Non-pigmented ciliary epithelial cell (primary cell): ENCODE measurements at places on chromosomes 3 and 15.

DNA sequence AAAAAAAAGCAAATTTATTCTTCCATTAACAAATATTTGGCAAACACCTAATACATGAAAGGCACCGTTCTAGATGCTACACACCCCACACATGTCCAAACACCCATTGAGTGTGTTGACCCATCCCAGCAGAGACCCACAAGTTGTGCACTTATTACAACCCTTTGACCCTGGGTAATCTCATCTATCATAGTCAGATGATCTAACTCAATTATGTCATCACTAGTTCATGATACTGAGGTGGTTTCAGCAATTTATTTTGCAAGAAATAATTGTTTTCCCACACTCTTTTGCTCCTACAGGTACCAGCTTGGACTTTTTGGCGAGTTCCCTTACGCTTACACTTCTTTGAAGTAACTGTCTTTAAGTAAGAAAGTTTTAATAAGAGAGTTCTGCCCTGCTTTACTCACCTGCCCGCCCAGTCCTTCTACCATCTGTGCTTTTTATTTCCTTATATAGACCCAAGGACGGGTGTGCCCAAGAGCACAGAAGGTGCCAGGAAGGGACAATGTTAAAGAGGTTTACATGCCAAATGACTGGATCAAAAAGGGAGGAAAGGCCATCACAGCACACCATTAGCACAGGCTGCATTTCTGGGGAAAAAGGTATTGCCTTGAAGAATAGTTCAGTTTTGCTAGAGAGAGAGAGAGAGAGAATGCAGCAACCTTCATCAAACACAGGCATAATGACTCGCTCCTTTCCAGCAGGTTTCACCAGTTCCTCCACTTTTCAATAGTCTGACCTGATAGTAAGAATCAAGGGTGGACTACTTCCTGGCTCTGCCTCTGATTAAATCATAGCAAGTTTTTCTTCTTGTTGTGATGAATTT lies 54.5 kb upstream of the ATP11B start:
- DNase-seq: no peak

GRCh38 chr15:41169086-41169485 lies 53.0 kb upstream of the INO80 start:
- no peak for DNase-seq

GRCh38 chr15:80485370-80486164 lies 81.4 kb downstream of the ARNT2 start:
- DNase-seq: no peak

DNA sequence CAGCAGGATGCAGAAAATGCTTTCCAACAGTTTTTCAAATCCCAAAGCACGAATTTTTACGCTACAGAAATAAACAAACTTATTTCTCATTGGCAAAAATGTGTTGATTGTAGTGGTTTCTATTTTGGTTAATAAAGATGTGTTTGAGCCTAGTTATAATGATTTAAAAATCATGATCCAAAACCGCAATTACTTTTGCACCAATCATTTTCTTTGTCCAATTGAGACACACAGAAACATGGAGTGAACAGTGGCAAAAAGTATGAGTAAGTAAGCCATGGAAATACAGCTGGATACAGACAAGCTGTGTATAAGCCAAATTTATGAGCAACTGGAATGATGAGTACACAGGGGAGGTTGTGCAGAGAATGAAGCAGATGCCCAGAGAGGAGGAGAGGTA lies 427.9 kb downstream of the NTRK3 start:
- no peak for DNase-seq

GRCh38 chr3:196740481-196741248 lies 1.0 kb downstream of the PAK2 start:
- no peak for DNase-seq

- DNase-seq: no peak
These were observed at the start of gene WNT7A for GRCh38 chr3:13879946-13880810. Gene WNT7A (minus strand): TSS chr3:13880071. CDS start chr3:13879816, 255 bp downstream.

- no peak for DNase-seq
These were observed 141.7 kb downstream of the TIGIT start for GRCh38 chr3:114435386-114436115.

DNA sequence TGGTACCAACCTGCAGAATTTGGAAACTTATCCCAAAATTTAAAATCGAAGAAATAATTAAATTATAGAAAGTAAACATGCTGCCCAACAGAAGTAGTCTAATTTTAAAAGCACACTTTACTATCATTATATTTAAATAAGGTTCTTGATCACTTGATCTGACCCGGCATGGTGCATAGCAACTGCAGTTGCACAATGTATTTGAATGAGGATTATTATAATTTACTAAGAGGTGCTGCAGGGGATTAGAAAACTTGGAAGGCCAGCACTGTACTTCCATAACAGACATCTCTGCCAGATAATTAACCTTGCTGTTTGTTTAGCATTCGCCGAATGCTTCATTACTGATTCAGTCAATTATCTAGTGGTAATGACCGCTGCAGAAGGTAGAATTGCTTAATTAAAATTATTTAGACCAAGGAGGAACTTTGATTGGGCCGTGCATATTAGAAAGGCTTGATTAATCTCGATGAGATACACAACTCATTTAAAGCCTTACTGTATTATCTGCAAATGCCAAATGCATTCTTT lies 971.6 kb downstream of the ZPLD1 start:
- DNase-seq: no peak

- DNase-seq: no peak
These were observed 14.6 kb upstream of the ARPP21 start for GRCh38 chr3:35624698-35625097.

DNA sequence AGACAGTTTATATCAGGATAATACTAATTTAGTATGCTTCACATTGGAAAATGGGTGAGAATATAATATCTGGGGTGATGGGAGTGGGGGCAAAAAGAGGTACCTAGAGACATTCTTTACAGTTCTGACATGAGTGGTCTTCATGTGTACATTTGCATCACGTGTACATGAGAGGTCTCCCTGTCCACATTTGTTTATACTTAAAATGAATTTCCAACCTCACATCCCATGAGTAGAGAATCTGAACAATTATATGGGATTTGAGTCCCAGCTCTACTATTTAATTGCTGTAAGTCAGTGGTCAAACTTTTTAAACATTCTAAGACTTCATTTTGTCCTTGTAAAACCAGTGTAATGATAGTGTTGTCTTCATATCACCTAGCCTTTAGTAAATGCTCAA lies 408.4 kb downstream of the NAALADL2 start:
- no peak for DNase-seq

DNA sequence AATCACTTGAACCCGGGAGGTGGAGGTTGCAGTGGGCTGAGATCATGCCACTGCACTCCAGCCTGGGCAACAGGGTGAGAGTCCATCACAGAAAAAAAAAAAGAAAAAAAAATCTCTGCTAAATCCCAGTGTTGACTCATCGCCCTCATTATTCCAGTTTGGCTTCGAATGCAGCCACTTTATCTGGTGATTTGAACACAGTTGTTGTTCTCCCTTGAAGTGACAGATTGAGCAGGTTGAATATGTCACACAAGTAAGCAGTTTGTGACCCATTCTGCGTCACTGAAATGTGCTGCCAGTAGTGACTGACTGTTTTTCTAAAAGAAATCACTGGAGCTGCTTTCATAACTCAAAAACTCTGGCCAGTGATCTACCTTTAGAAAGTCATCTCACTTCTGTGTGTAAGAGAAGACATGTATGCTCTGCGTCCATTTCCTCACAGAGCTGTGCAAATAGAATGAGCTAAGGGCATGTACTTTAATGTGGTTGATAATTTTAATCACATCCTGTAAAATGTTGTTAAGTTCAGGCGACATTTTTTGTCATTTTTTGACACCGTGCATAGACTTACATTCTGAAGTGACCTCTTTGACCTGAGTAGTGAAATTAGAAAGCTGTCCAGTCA lies 12.5 kb downstream of the DOCK3 start:
- DNase-seq: no peak

GRCh38 chr3:81237181-81237580 lies 524.3 kb downstream of the GBE1 start:
- no peak for DNase-seq

GRCh38 chr15:69480932-69481331 lies 28.3 kb downstream of the RPLP1 start:
- DNase-seq: no peak

- no peak for DNase-seq
These were observed 216.1 kb downstream of the SV2B start for GRCh38 chr15:91316126-91316525.

- DNase-seq: no peak
These were observed 16.6 kb upstream of the KLF13 start for GRCh38 chr15:31309893-31310606.

- no peak for DNase-seq
These were observed 70.8 kb upstream of the FILIP1L start for GRCh38 chr3:100184948-100185570.

DNA sequence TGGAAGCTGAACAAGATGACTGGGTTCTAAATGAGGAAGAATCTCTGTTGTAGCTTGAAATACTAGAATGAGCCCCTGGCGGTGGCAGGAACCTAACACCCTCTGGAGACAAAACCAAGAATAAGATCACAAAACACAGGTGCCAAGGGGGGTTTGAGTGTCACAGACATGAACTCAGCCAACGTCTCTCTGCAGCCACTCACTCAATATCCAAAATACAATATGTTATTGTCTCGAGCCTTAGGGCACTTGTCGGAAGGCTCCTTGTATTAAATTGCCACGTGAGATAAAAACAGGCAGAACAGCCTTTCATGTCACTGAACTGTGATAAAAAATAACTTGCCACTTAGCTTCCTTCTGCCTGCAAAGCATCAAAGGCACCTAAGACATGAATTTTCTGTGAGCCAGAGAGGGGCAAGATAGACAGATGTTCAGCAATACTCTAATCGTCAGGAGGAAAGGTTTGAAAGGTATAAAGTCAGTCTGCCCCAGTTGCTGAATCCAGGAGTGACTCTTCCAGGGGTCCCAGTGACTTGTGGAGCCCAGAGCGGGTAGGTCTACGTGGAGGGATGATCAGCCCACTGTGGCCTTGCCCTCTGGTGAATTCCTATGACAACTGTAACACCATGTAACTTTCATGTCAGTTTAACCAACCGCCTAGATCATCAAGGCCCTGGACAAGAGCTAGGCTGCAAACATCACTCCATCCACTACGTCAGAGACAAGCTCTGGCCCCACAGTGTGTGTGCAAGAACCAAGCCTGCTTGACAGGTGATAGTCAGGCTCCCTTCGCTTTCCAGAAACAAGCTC lies 165.2 kb downstream of the OSBPL10 start:
- no peak for DNase-seq

DNA sequence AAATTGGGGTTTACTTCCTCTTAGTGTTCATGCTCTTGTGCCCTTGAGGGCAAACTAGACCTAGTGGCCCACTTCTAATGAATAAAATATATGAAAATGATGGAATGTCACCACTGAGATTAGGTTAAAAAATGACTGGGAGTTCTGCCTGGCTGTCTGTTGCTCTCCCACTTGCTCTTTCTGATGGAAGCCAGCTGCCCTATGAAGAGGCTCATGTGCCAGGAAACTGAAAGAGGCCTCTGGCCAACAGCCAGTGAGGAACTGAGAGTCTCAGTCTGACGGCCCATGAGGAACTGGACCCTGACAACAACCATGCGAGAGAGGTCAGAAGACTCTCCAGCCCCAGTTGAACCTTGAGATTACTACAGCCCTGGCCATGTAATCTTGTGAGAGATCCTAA lies 107.1 kb upstream of the FHIT start:
- no peak for DNase-seq

GRCh38 chr3:25727316-25727715 lies 55.9 kb downstream of the NGLY1 start:
- no peak for DNase-seq

GRCh38 chr3:185699927-185700326 lies 113.8 kb downstream of the SENP2 start:
- no peak for DNase-seq

DNA sequence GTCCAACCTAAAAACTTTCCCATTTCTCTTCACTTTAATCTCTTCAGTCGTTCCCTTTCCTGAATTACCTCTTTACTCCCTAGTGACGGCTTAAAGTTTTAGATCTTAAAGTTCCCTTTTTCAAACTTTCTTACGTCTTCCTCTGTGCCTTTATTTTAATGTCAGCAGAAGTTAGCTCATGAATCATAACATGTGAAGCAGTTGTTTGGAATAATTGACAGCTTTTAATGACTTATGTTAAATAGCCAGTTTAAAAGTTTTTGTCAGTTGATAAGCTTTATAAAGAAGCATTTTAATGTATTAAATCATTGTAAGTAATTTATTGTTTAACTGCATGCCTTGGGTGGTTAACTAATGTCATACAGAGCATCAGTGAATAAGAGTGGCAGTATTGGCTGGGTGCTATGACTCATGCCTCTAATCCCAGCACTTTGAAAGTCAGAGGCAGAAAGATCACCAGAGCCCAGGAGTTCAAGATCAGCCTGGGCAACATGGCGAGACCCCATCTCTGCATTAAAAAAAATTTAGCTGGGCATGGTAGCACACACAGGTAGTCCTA lies 33.9 kb downstream of the PIK3CA start:
- no peak for DNase-seq

GRCh38 chr3:30350011-30350410 lies 256.4 kb upstream of the TGFBR2 start:
- DNase-seq: no peak

- DNase-seq: no peak
These were observed 13.8 kb downstream of the RPL39L start for GRCh38 chr3:187125319-187126031.

DNA sequence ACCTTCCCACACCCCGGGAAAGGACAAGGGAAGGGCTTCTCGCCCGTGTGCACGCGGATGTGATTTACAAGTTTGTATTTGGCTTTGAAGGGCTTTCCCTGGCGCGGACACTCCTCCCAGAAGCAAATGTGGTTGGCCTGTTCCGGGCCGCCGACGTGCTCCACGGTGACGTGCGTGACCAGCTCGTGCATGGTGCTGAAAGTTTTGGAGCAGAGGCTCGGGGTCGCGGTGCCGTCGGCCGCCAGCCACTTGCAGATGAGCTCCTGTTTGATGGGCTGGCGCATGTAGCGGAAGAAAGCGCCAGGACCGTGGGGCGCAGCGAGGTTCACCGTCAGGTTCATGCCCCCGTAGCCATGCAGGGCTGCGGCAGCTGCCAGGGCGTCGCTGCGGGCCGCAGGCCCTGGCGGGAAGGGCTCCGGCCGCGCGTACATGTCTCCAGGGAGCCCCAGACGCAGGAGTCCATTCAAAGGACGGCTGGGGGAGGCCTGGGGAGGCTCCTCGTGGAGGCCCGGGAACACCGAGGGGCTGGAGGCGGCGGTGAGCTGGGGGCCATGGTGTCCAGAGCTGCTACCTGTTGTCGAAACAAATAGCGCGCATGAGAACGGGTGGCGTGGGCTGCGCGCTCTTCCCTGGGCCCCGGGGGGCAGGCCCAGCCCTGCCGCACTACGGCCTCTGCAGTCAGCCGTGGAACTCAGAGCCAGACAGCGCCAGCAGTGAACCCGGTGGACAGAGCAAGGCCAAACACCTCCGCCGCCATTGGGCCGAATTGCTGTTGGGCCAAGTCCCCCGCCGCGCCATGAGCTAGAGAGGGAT lies 10.2 kb downstream of the ZIC4 start:
- no peak for DNase-seq

- no peak for DNase-seq
These were observed 587.1 kb upstream of the ZNF717 start for GRCh38 chr3:76372497-76372896.

DNA sequence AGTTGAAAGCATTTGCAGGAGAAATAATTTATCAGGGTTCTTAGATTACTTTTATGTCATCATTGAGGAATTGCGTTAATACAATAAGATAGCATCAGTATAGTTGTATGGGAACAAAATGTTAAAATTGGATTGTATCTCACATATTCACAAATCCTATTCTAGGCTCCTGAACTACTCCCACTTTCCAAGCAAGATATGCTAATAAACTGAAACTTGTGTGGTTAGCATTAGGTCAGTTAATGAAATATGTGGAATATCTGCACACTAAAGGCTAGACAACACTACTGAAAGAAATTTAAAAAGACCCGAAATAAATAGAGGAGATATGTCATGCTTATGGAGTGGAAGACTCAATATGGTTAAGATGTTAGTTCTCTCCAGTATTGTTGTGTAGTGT lies 272.7 kb downstream of the DOCK3 start:
- DNase-seq: no peak
